ENCODE measurements at places on chromosomes 1 and 21. TPM values are rescaled to one million over a fixed set of nuclear protein-coding genes. Genes with fewer than 3 reads are reported as not detected.

HTR1D gene
- polyA plus RNA-seq: not detected

DNA sequence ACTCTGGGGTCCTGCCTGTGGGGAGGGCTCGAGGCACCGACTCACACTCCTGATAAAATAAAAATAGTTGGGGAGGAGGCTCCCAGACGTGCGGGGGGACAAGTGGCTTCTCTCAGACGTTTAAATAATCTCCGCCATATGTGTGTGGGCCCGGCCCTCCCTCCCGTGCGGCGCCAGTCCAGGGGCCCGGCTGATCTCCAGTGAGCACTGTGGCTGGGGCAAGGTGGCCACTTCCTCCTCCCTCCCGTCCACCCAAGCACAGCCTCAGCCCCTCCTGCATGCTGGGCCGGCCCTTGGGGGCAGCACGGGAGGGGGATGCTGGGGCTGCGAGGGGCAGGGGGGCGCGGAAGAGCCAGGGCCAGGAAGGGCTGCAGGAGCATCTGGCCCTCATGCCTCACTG lies 4.0 kb upstream of the PLCH2 start:
- DNase-seq: no peak

TEKT2 gene
- 0.25 TPM for polyA plus RNA-seq

GRCh38 chr1:53505401-53505800 lies 46.2 kb downstream of the DMRTB1 start:
- no peak for DNase-seq

- DNase-seq: no peak
These were observed 207.6 kb upstream of the USP25 start for GRCh38 chr21:15522148-15522547.

DNA sequence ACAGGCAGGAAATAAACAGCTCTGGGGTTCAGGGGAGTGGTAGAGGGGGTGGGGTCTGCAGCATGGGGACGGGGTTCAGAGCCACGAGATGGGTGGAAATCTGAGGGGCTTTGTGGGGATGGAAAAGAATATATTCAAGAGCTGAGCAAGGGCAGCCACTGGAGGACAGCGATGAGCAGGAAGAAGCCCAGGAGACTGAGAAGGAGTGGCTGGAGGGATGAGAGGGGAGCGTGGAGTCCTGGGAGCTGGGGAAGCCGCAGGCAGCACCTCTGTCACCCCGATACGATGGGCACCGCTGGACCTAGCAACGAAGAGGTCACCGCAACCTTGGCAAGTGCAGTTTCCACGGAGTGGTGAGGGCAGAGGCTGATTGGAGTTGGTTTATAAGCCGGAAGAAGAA lies 10.0 kb upstream of the KCNAB2 start:
- DNase-seq: no peak

DNA sequence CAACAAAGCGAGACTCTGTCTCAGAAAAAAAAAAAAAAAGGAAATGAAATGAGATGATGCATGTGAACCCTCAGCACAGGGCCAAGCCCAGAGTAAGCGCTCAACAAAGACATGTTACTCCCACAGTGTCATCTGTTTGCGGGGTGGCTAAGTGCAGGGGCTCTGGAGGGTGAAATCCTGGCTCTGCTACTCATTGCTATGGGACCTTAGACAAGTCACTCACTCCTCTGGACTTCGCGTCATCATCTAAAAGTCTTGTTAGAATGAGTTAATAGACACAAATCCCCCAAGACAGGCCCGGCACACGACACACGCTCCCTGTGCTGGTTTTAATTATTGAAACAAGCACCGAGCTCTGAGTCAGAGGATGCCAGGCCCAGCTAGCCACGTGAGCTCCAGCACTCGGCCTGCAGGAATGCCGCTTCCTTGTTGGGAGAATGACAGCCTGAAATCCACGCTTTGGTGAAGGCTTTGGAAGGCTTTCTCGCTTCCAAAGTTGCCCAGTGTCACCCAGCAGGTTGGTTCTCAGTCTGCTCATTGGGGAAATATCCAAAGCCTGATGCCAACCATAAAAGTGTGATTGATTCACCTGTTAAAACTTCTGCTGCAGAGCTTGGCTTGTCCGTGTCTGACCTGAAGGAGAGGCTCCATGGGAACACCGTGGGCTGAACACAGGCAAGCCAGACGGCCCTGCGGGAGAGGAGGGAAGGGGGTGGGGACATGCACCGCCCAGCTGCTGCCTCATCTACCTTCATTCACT lies 36.7 kb upstream of the TARDBP start:
- no peak for DNase-seq

- DNase-seq: no peak
These were observed 1866.8 kb downstream of the MRPL39 start for GRCh38 chr21:23740463-23740862.

ITGB2 gene
- polyA plus RNA-seq: 368 TPM

KRTAP26-1 gene
- polyA plus RNA-seq: not detected
